ENCODE measurements at places on chromosomes 1 and 21.

GRCh38 chr1:33944846-33945245 lies 81.0 kb downstream of the HMGB4 start:
- no peak for DNase-seq

- DNase-seq = no peak
Measured at GRCh38 chr21:42538479-42539275, 25.0 kb downstream of the SLC37A1 start.

GRCh38 chr1:107555578-107555977 lies 409.4 kb downstream of the VAV3 start:
- no peak for DNase-seq

- no peak for DNase-seq
Measured at GRCh38 chr1:23865543-23865930, 2.6 kb downstream of the FUCA1 start.

DNA sequence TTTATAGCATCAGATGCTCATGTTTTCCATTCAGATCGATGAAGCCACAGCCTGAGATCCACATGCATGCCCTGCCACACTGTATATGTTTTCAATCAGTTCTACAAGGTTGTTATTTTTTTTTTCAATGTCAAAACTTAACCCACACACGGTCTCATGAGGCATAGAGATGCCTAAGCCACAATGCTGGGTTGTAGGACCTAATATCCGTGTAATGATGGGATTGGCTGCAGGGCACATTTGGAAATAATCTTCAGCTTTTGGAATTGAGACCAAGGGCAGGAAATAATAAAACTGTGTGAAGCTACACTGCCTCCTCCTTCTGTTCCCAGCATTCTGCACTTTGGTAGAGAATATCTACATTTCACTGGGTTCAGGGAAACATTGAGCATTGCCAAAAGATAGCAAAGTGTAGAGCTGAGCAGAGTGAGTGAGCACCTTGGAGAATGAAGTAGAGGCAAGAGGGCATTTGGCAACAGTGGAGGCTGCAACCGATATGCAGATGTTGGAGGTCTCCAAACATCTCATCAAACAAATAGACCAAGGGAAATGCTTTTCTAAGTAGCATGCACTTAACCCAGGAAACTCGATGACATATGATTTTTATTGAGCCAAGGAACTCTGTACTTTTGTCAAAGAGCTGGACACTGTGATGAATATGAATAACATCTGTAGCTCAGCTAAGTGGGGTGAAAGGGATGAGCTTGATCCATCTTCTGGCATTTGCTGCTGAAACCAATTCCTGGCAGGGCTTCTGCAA lies 176.7 kb downstream of the LYPLAL1 start:
- DNase-seq = no peak

GRCh38 chr21:37032877-37033471 lies 26.5 kb downstream of the RIPPLY3 start:
- no peak for DNase-seq

Measured in CD4-positive, alpha-beta T cell treated with Interleukin-1 beta for 1 hour (primary cell).